ENCODE measurements at places on chromosomes 6 and 20.

DNA sequence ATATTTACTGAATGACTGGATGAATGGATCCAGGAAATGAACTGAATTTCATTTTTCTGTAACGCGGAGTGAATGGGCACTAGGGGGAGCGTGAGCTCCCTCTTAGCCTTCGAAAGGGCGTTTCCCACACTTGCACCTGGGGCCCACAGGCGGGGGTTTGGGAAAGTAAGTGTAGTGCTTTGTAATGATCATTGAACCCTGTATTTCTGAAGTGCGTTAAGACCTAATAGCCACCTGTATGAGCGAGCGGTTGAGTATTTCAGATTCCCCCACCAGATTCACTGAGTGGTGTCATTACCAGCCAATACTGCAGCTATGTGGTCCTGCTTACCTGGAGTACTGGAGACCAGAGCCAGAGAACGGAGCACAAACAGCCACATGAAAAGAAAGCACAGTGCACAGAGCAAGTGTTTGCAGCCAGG is 10.5 kb downstream of the SYTL3 start:
- DNase-seq = peak; percentile 31

- DNase-seq = no peak
Observed at GRCh38 chr6:150897400-150897943, 32.0 kb downstream of the MTHFD1L start.

DNA sequence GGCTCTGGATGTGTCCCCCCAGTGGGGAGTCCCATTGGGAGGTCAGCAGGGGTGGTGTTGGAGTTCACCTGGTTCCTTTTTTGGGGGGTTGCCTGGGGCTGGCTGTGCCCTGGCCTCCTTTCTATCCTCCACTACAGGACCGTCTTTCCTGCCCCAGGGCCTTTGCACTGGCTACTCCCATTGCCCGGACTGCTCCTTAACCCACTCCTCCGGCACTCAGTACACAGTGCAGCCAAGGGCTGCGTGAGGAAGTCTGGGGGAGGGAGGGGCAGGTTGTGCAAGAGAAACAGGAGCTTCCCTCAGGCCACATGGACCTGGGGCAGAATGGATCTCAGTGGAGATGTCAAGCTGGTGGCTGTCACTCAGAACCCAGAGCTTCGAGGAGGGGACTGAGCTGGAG is 429.3 kb upstream of the SULF2 start:
- DNase-seq = no peak

GRCh38 chr6:146420255-146420654 is 123.4 kb upstream of the RAB32 start:
- no peak for DNase-seq

DNA sequence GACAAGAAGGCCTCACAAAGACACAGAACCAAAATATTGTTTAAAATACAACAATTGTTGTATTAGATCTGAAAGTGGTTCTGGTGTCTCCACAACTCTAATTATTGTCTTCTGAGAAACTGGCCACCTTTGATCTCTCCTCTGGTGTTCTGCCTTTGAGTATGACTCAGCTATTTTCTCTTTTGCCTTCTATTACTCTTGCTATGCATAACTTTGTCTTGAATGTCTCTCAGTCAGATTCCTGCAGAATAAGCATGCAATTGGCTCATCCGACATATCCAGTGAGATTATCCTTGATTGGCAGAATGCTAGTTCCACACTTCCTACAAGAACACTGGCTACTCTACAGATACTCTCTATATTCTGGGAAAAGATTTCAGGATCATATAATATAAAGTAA is 14.3 kb upstream of the EPM2A start:
- peak; percentile 34 for DNase-seq

- no peak for DNase-seq
Observed at GRCh38 chr6:166774292-166774691, 147.2 kb upstream of the RPS6KA2 start.

- DNase-seq = peak; percentile 79
Observed at GRCh38 chr20:51995551-51995951, 193.2 kb upstream of the SALL4 start.

GRCh38 chr6:135054226-135054568 is 425 bp downstream of the HBS1L start:
- DNase-seq = peak; percentile 46

DNA sequence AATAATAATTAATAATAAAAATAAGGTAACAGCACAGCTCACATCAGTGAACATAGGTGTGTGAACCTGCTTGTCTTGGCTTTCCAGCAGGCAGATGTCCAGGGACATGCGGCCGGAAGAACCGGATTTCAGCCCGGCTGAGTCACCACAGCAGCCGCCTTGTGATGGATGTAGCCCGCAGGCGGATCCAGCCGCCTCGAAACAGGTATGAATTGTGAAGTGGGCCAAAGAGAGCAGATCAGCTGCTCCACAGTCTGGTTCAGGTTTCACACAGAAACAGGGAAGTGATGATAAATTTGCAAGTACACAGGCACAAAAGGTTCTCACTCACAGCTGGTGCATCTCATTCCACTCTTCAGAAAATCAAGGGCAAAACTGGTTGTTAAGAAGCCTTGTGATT is 55.1 kb downstream of the ID4 start:
- DNase-seq = no peak

DNA sequence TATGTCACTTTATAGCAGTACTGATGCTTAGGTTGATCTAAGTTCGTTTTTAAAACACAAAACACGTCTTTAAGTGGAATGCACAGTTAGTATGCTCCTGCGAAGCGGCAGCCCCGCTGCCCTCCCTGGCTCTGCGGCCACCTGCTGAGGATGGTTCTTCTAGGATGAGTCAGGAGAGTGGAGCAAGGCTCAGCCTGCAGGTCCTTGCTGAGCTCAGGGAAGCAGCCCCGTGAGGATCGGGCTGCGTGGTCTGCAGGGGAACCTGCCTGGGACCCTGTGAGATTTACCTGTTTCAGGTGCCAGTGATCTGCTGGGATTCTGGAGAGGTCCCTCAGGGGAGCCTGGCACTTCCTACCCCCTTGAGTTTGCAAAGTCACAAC is 57.5 kb downstream of the SYNJ2 start:
- no peak for DNase-seq

DNA sequence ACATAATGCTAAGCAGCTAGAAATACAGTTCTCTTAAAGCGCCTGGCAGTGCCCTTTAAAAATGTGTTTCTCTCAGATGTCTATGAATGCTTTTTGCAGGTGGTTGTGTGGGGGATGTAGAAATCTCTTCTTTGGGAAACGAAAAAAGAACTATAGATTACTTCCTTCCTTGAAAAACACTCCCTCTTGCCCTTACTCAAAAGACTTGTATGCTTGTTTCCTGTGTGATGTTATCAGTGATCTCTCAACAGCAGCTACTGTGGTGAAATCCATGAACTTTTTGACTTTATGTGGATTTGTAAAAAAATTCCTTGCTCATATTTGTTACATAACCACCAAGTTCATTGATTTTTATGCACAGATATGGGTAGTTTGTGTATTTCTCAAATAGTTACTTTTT is 916.5 kb downstream of the QKI start:
- DNase-seq = peak; percentile 33

DNA sequence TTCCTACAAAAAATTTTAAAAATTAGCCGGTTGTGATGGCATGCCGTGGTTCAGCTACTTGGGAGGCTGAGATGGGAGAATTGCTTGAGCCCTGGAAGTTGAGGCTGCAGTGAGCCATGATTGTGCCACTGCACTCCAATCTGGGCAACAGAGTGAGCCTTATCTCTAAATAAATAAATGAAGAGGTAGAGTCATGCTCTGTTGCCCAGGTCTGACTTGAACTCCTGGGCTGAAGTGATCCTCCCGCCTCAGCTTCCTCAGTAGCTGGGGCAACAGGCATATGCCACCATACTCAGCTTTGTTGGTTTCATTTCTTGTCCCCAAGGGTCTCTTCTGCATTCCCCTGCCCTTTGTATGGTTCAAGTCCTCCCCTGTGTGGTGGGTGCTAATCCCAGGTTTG is 17.0 kb downstream of the HSPA1B start:
- no peak for DNase-seq

DNA sequence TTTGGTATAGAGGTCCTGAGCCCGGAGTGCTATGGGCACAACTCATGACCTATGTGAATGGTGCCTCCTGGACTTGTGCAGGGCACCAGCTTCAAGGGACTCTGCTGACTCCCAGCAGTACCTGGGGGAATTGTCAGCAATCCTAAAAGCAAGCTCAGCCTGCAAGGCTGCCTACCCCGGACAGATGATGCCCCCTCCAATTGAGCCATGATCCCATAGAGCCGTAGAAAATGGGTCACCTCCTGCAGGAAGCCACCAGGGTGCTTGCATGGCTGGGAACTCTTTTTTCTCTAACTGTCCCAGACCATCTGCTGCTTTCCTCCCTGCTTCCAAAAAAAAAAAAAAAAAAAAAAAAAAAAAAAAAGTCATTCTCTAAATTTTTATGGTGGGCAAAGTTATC is 12.9 kb upstream of the PRND start:
- DNase-seq = no peak

GRCh38 chr20:34022151-34022838 is 28.6 kb downstream of the RALY start:
- peak; percentile 40 for DNase-seq

DNA sequence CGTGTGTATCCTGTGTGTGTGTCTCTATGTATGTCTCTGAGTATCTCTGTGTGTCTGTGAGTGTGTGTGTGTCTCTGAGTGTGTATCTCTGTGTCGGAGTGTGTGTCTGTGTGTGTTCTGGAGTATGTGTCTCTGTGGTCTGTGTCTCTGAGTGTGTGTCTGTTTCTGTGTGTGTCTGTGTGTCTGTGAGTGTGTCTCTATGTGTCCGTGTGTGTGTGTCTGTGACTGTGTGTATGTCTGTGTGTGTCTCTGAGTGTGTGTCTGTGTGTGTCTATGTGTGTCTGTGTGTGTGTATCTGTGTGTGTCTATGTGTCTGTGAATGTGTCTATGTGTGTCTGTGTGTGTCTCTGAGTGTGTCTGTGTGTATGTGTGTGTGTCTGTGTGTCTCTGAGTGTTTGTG is 73.4 kb downstream of the SRC start:
- no peak for DNase-seq

GRCh38 chr6:121694389-121694788 is 258.9 kb downstream of the GJA1 start:
- no peak for DNase-seq

DNA sequence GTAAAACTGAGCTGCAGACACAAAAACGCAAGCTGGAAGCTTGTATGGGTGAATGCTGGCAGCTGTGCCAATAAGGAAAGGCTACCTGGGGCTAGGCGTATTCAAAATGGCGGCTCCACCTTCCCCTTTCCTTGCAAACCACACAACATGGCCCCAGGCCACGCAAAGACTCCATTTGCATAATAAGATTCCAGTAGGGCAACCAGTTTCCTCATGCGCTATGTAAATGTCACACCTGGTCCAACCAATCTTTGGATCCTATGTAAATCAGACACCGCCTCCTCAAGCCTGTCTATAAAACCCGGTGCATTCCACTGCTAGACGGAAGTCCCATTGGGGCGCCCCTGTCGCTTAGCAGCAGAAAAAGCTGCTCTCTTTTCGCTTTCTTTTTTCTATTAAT is 505.9 kb upstream of the BTBD3 start:
- no peak for DNase-seq

DNA sequence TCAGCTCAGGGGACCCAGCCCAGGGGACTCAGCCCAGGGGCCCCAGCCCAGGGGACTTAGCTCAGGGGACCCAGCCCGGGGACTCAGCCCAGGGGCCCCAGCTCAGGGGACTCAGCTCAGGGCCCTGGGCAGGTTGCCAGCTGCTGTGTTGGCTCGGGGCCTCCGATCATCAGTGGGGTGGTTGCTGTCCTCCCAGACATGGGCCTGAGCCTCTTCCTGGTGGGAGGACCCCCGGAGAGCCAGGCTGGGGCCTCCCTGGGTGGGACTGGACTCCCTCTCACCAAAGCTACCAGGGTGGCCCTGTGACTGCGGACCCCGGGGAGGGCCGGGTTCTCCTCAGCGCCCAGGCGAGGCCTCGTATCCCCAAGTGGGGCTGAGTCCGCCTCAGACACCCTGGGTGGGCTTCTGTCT is 4.4 kb downstream of the COL20A1 start:
- DNase-seq = no peak

GRCh38 chr6:43052842-43053544 is 658 bp downstream of the CUL7 start:
- DNase-seq = peak; percentile 57

- DNase-seq = no peak
Observed at GRCh38 chr20:184288-184687, 5.2 kb downstream of the DEFB128 start.

DNA sequence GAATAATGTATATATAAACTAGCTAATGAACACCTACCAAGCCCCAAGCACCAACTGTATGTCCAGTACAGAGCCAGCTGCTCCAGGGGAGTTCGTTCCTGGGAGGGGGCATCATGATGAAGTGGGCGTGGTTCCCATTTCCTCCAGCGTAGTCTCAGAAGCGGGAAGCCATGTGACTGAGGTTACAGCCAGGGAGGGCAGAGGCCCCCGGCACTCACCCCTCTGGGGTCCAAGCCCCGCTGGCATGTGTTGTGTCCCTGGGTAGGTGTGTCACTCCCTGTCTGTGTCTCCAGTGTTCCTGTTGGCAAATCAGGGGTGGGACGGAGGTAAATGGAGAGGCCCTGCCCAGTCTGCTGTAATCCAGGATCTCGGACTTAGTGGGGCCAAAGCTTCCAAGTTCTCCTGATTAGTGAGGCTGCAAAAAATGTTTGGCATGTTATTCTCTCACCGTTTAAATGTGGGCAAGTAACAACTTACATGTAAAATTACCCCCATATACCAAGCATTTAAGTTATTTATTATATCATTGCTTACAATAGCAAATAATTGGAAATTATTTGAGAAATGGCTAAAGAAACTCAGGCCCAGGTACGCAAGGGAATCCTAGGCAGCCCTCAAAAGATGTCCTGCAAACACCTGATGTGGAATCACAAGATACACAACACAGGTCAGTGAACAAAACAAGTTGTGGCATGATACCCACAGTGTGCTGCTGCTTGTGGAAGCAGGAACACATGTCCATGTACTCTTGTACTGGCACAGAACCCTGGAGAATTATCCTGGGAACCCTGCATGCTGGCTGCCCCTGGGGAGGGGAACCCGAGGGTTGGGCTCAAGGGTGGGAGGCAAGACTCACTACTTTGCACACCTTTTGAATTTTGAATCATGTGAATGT is 22.2 kb downstream of the FAM110A start:
- DNase-seq = no peak

GRCh38 chr20:51036226-51036625 is 13.3 kb upstream of the KCNG1 start:
- DNase-seq = no peak

- DNase-seq = no peak
Observed at GRCh38 chr6:131368198-131368911, 204.7 kb upstream of the ARG1 start.

- no peak for DNase-seq
Observed at GRCh38 chr20:53671370-53671769, 77.7 kb upstream of the ZNF217 start.

DNA sequence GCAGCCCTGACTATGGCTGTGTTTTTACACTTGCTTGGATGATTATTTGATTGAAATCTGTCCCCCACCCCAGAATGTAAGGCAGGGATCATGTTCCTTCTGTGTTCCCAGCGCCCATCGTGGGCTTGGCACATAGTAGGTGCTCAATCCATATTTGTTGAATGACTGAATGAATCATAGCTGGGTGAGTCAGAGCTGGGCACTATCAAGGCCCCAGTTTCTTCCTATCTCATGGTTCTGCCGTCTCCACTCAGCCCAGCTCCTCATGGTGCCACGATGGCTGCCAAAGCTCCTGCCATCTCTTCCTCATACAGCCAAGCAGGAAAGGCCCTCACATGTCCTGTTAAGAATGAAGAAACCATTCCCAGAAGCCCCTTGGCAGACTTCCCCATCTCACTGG is 29.0 kb downstream of the CEBPB start:
- DNase-seq = no peak
